ENCODE measurements at places on chromosomes 6 and 20.

- no peak for DNase-seq
Measured at GRCh38 chr6:47420394-47421371, 56.9 kb upstream of the CD2AP start.

DNA sequence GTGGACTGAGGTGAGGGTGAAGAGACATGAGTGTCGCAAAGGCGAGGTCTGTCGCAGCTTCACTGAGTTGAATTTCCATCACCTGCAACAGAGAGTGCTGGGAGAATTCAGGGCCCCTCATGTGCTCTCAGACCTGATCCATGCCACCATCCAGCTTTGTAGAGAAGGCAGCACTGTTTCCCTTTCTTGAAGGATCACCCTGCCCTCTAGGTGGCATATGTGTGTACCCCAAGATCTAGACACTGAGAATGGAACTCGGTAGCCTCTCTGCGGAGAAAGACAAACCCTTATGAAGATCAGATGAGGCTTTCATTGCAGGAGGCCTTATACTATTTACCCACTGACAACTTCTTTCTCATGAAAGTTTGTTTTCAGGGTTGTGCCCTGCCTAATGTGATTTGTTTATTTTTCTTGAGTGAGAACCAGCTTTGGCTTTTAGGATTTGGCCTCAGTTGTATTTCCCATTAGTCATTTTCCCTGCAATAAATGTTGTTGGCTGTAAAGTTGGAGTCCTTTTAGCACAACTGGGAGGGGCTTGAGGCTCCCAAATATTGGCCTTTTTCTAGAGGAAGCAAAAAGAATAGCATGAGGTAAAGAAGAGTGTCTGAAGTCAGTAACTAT, 811.3 kb downstream of the DHX35 start:
- DNase-seq = no peak

- no peak for DNase-seq
Measured at GRCh38 chr6:16419636-16420336, 181.4 kb downstream of the GMPR start.

DNA sequence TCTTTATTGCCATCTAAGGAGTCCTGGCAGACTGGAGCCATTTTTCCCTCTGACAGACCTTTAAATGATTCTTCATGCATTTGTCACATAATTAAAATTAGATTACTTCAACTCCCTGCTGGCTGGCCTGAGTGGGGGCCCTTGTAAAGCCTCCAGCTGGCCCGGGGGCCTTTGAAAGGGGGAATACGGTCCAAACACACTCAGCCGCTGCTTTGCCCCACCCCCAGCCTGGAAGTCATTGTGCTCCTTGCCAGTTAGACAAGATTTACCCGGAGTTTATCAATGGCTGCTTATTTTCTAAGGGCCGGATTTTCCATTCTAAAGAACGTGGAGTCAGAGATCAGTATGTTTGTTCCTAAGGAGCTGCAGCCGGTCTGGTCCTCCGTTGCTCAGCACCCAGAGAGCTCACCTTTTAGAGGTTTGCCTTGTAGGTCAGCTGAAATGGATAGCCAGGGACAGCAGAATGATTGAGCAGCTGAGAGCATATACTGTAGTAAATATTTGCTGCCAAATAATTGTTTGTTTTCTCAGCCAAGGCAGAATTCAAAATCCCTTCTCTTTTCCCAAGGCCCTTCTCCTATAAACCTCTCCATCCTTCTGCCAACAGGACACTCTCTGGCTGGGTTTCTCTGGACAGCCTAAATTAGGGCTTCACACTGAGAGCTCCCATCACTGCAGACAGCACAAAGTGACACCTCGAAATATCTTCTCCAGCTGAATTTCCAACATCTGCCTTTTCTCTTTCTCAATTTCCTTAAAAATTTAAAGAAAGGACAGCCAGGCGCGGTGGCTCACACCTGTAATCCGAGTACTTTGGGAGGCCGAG, 68.4 kb upstream of the RBM24 start:
- DNase-seq = no peak

GRCh38 chr6:6629402-6629801, 40.9 kb downstream of the LY86 start:
- no peak for DNase-seq

DNA sequence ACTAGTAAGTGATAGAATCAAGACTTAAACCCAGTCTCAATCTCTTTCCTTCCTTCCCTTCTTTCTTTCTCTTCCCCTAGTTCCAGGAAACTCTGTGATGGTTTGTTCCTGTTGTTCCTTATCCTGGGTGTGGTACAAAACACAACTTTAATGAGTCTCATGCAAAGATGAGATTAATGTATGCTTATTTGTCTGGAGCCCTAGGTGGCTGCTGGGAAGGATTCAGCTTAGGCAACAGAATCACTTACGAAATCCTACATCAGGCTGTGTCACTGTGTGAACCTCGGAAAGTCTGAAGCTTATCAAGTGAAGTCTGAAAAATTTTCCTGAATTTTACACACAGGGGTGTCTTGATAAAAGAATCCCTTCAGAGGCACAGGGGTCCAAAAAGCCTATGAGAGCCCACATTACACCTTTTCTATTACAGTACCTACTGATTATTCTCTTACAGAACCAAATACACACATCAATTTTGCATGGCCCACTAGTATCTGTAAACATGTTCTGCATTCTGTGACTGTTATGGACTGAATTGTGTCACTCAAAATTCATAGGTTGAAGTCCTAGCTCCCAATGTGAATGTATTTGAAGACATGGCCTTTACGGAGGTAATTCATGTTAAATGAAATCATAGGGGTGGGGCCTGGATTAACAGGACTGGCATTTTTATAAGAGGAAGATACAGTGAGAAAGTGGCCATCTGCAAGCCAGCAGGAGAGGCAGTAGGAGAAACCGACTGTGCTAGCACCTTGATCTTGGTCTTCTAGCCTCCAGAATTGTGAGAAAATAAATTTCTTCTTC, 144.7 kb downstream of the MYB start:
- no peak for DNase-seq

- no peak for DNase-seq
Measured at GRCh38 chr6:83310046-83310445, 116.9 kb downstream of the RWDD2A start.

Measured in CD4-positive, alpha-beta T cell treated with Interleukin-12 subunit alpha and Interleukin-12 subunit beta, for 1 hour (primary cell).